ENCODE measurements at places on chromosomes 6 and 20. TPM values are rescaled to one million over a fixed set of nuclear protein-coding genes. Genes with fewer than 3 reads are reported as not detected.

The SCRT2 gene
- total RNA-seq: not detected

The DNMT3B gene
- 0.79 TPM for total RNA-seq

The SCUBE3 gene
- not detected for total RNA-seq

The BANF2 gene
- not detected for total RNA-seq

The SFTA2 gene
- total RNA-seq: not detected

The ATF6B gene
- 11.1 TPM for total RNA-seq

The WFDC2 gene
- not detected for total RNA-seq

The LRFN2 gene
- not detected for total RNA-seq

The SMOC2 gene
- total RNA-seq: 0.90 TPM

The SRC gene
- 16.6 TPM for total RNA-seq

The IMPG1 gene
- total RNA-seq: not detected

The HEY2 gene
- not detected for total RNA-seq

The DDX43 gene
- 0.26 TPM for total RNA-seq

The F13A1 gene
- total RNA-seq: 0.13 TPM

The TNFRSF21 gene
- 42.4 TPM for total RNA-seq

The OR12D3 gene
- not detected for total RNA-seq

The TMEM200A gene
- total RNA-seq: 0.79 TPM

The SLC35F1 gene
- not detected for total RNA-seq

The KCNK5 gene
- total RNA-seq: 0.26 TPM

The TBP gene
- total RNA-seq: 9.2 TPM

The CTSA gene
- total RNA-seq: 16.8 TPM

The IYD gene
- total RNA-seq: not detected

The TSPO2 gene
- not detected for total RNA-seq

The SALL4 gene
- 0.26 TPM for total RNA-seq

The BACH2 gene
- 0.38 TPM for total RNA-seq

The LY86 gene
- not detected for total RNA-seq

The PRKN gene
- 0.79 TPM for total RNA-seq

The SLA2 gene
- not detected for total RNA-seq

The HMGCLL1 gene
- not detected for total RNA-seq

The CD40 gene
- 6.5 TPM for total RNA-seq

The CNR1 gene
- total RNA-seq: under 0.01 TPM

The CSE1L gene
- 60.8 TPM for total RNA-seq

The UST gene
- 26.9 TPM for total RNA-seq

The OR2B6 gene
- total RNA-seq: not detected

The TAGAP gene
- under 0.01 TPM for total RNA-seq

The COX4I2 gene
- not detected for total RNA-seq

The PCSK2 gene
- total RNA-seq: not detected

The RSPO3 gene
- total RNA-seq: not detected

The AGPAT4 gene
- 4.9 TPM for total RNA-seq

The GPSM3 gene
- 0.79 TPM for total RNA-seq
